CD4-positive, alpha-beta T cell (primary cell): ENCODE measurements at places on chromosomes 2 and 18.

DNA sequence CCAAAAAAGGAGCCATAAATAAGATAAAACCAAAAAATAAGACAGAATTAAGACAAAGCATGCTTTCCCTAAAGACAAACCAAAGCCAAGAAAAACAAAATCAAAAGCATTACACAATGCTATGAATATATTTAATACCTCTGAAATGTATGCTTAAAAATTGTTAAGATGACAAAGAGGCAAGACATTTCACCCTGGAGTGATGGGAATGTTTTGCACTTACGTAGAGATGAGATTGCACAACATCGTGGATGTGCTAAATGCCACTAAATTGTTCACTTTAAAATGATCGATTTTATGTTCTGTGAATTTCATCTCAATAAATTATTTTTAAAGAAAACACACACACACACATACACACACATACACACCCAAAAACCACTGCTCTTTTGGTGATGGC lies 386.6 kb upstream of the KLHL29 start:
- no peak for DNase-seq

DNA sequence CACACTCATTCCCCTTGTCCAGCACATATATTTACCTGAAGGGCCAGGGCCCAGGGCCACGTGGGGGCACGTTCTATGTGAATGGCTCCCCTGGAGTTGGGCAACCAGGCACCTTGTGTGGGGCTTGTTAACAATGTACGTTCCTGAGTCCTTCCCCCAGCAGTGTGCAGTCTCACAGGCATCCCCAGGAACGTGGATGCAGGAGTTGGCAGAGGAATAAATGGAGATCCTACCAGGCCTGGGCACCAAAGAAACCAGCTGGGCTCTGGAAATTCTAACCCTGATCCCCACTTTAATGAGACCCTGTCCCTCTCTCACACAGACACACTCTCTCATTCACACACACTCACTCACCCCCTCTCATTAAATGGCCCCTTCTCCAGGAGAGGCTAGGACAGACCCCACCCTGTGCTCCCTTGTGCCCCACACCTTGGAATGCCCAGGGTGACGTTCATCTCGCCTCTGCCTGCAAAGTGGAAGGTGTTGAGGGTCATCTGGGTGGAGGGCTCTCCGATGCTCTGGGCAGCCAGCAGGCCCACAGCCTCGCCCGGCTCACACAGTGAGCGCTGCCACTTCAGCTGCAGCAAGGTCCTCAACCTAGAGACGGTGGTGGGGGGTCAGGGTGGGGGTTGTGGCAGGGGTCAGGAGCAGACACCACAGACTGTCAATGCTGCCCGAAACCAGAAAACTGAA lies 65.6 kb downstream of the POLR1A start:
- no peak for DNase-seq

DNA sequence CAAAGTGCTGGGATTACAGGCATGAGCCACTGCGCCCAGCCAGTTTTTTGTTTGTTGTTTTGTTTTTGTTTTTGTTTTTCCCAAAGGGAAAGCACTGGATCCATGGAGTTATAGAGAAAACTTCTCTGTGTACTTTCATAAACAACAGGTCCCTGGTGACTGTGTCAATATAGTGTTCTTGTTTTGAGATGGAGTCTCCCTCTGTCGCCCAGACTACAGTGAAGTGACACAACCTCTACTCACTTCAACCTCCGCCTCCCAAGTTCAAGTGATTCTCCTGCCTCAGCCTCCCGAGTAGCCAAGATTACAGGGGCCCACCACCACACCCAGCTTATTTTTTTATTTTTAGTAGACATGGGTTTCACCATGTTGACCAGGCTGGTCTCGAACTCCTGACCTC lies 16.5 kb downstream of the USP34 start:
- DNase-seq, result no peak

DNA sequence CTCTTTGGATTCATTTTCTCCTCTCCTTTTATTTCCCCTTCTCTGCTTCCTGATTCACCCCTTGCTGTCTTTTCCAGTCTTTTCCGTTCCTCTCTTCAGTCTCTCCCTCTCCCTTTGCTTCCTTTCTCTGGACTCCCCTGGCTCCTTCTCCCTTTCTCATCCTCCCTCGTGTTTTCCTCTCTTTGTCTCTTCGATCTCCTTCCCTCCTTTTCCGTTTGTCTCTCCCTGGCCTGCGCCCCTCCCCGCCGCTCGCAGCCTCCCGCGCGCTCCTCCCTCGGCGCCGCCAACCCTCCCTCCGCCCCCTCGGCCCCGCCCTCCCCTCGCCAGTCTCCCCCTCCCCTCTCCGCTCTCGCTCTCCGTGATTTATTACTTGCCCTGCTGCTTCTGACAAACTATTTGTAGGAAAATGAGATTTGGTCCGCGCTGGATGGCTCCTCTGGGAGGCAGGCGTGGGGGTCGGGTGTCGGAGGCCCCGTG lies 46.0 kb upstream of the PAX8 start:
- peak; percentile 29 for DNase-seq

DNA sequence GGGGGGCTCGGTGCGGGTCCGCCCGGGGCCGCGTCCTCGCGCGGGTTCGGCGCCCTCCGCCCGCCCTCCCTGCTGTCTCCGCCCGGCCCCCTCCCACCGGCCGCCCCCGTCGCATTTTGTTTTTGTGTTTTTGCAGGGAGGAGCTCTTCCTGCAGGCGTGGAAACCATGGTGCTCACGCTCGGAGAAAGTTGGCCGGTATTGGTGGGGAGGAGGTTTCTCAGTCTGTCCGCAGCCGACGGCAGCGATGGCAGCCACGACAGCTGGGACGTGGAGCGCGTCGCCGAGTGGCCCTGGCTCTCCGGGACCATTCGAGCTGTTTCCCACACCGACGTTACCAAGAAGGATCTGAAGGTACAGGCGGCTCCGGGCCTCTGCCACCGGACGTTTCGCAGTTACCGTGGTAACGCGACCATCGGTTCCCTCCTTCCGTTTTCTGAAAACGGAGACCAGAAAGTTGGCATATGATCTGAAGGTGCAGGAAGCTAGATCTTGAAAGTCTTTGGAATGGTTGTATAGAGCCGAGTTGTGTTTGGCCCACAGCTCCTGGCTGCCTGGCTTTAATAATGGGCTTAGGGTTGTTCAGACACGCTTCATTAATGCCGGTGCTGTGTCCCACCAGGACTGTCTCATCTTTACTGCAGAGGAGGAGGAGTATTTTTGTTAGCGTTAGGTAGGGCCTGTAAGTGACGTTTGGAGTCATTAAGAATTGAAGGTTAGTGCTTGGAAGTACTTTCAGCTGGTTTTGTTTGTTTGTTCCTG lies 891 bp downstream of the KDM3A start:
- DNase-seq, result peak; percentile 81

DNA sequence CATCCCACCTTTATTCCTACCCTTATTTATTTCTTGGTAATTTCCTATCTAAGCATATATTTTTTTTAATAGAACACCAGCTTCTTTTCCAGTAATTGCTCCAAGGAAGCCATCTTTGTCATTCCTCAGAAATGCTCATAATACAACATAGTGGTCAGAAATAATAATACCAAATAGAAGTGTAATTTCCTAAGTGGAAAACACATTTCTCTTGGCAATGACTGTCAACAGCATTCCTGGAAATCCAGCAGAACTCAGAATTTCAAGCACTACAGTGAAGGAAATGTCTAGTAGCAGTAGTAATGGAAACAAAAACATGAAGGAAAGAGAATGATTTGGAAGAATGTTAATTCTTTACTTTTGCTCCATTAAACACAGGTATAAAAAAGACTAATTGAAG lies 56.6 kb downstream of the GDF7 start:
- no peak for DNase-seq
